Activated CD8-positive, alpha-beta memory T cell treated with anti-CD3 and anti-CD28 coated beads for 4 hours (primary cell): ENCODE measurements at places on chromosomes 1 and 21.

DNA sequence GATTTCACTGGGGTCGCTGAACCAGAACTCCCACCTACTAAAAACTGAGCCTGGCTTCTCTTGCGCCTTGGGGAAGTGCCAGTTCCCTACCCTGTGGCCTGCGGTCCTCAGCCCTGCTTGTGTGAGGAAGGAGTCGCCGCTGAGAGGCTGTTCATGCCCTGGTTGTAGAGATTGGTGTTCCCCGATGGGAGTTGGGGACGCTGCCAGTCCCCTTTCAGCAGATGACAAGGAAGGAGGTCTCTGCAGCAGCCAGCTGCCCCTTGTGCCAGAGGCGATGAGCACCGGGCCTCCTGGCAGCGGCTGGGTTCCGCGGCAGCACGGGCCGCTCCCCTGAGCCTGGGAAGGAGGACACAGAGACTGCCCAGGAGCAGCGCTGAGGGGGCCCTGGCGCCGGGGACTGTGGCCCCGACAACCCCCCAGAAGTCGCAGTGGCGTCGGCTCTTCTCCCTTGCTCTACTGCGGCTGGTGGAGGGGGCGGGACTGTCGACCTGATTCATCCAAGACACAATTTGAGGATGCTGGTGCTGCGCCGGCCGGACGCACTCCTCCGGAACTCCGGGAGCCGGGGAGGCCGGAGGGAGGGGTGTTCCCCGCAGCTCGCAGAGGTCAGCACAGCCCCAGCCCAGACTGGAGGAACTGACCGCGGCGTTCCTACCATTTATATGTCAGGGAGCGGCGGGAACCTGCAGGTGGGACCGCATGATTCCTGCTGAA lies 12.0 kb upstream of the ADORA3 start:
- no peak for DNase-seq

- no peak for DNase-seq
Measured at GRCh38 chr1:114130846-114131525, 22.7 kb downstream of the SYT6 start.

GRCh38 chr1:29625084-29625420 lies 388.7 kb downstream of the PTPRU start:
- no peak for DNase-seq

DNA sequence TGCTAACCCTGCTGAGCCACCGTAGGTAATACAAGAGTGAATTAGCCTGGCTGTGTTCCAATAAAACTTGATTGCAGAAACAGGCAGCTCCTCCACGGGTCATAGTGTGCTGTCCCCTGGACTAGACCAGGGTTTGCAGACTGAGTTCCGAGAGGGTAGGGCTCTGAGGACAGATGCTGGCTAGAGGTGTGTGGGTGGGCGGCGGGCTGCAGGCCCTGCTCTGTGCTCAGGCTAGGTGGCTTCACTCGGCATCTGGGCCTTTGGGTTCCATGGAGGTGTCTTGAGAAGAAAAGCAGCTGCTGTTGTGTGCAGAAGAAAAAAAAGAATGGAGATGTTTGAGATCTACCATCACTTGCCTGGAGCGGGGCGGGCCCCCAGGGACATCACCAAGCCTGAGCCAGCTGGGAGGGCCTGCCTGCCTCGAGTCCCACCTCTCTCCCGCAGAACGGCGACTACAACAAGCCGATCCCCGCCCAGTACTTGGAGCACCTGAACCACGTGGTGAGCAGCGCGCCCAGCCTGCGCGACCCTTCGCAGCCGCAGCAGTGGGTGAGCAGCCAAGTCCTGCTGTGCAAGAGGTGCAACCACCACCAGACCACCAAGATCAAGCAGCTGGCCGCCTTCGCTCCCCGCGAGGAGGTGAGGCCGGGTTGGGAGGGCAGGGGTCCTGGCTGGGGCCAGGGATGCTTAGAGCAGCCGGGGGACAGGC lies 7.9 kb downstream of the TMEM201 start:
- DNase-seq, result no peak

GRCh38 chr1:229295745-229296144 lies 24.8 kb downstream of the RAB4A start:
- DNase-seq, result no peak

DNA sequence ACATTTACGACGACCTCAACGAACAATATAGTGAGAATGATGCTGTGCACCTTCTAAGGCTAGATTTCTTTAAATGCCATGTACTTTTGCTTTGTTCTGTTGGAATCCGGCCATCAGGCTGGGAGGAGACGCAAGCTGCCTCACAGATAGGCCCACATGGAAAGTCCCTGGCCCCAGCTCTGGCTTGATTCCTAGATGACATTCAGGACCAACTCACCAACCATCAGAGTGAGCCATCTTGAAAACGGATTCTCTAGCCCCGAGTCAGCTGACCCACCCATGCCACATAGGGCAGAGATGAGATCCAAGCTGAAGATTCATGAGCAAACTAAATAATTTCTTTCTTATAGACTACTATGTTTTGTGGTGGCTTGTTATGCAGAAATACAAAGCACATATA lies 164.4 kb downstream of the ZNF281 start:
- DNase-seq, result no peak

GRCh38 chr1:14313731-14314431 lies 284.6 kb upstream of the KAZN start:
- no peak for DNase-seq

DNA sequence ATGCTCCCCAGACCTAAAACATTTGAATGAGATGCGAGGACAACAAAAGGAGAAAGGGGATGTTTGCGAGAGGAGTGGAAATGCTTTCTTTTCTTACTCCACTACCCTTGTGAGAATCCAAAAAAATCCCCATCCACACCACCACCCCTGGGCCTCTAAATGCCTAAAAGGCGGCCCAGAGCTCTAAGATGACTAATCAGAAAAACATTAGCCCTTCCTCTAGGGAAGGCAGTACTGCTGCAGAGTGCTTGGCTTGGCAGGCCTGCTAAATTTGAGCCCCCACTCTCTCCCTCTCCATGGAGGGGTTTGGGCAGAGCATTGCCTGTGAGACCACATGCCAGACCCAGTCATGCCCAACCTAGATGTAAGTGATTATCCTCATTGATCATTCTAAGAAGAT lies 347.9 kb downstream of the USH2A start:
- no peak for DNase-seq

- DNase-seq, result no peak
Measured at GRCh38 chr1:59150577-59151386, 146.1 kb upstream of the FGGY start.

DNA sequence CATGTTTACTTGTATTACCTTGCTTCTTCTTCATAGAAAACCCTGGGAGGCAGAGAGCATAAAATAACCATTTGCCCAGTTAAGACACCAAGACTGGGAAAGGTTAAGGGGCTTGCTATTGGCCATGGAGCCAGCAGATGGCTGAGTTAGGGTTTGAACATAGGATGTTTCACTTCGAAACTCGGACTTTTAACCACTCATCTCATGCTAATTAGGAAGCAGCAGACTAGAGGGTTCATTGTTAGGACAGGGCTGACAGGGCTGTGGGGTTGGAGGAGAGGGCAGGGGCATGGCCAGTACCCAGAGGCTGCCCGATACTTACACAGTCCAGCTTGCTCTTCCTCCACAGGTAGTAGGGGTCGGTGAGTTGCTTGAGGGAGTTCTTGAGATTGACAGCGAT lies 17.0 kb downstream of the SLC26A9 start:
- DNase-seq, result no peak

DNA sequence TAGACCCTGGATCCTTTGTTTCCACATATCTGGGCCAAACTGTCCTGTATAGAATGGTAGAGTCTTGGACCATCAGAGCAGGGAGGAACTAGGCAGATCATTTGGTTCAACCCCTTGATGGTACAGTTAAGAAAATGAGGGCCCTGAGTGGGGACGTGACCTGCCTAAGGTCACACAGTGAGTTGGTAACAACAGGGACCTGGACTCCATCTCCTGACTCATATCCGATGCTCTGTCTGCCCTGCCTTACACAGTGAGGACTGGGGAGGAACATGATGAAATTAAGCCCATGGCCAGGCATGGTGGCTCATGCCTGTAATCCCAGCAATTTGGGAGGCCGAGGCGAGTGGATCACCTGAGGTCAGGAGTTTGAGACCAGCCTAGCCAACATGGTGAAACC lies 440.2 kb downstream of the PTPRU start:
- DNase-seq, result no peak

DNA sequence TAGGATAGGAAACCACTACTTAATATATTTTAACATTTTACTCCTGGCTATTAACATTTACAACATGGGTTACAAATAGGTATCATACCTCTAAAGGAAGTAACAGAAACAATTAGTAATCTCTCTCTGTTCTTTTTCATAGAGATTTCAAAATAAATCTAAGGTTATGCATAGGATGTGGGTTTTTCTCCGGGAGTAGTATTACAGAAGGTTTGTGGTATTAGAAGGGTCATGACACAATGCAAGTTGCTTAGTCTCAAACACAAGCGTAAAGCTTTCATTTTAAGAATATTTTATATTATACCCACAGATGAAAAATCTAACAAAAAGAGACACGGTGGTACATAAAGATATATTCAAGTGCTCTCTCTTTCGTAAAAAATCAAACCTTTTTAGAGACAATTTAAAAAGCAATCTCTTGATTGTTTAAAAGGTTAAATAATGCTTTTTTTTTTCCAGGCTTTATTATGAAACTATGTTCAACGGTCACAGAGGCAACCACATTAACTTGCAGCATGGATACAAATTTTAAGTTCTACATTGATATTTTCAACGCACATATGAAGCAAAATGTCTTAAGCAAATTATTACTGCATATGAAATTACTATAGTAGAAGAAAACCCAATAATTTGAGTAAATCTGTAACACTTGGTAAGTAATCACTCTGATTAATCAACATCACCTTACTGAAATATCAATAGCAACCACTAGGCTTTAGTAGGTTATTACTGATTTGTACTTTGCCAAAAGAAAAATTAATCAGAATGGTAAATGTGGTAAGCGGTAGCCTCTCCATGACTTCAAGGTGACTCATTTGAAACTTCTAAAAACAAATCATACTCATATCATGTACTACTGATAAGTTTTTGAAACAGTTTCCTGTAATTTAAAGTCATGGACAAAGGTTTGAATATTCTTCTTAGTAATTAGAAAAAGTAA lies 97.4 kb upstream of the GFI1 start:
- DNase-seq, result no peak

DNA sequence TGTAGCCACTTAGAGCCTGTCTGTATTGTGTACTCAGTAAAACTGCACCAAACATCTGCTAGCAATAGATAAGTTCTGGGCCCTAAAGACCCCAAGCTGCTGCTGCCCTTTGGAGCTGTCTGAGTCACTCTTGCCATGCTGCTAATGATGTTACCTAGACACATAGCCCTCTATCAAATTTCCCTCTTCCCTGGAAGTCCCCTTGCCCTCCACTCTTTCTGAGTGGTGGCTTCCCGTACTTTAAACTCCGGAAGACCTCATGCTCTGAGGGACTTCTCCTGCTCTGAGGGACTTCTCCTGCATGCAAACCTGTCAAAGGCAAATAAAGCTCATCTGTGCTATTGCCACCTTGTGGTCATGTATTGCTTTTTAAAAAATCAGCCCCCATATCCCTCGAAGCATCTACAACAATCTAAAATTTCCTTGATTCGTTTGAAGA lies 34.0 kb downstream of the FH start:
- DNase-seq, result no peak

DNA sequence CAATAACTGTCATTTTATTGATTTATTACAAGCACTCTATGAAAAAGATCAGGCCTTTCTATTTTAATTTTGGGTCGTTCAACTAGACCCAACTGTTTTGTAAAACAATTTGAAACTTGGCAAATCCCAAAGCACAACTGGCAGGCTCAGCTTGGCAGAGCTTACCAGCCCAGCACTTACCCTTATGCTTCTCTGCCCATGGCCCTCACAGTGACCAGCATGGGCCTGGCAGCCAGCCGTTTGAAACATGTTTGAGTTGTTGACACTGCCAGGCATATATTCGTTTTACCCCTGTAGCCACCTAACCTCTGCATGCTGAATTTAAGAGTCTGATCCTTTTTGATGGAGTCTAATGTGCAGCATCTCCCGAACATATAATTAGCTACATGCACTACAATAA lies 796.7 kb upstream of the ADGRL2 start:
- DNase-seq, result no peak

DNA sequence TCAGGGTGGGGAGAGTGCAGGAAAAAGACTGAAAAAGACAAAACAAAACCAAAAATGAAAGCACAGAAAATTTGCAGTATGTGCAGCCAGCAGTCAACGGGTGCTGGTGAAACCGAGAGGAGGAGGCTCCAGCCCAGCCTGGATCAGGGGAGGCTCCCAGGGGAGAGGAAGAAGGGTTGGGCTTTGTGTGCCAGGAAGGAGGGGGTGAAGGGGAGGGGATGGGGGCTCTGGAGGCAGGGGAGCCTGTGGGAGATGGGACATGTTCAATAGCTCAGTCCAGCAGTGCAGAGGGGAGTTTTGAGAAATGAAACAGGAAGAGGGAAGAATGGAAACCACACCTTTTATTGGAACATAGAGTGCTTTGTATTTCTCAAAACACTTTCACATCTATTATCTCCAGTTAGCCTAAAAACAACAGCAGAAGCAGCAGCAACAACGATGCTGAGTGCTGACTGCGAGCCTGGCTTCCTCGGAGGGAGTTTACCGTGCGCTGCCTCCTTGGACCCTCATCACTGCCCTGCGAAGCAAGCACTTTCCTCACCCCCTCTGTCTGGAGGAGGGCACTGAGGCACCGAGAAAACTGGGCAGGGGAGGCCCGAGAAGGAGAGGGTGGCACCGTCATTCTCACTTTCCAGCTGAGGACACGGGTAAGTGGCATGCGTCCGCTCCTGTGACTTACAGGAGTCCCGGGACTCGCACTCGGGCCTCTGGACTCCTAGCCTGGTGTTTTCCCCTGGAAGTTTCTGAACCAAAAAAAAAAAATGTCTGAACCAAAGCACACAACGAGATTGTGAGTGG lies 62.9 kb downstream of the MDM4 start:
- no peak for DNase-seq

DNA sequence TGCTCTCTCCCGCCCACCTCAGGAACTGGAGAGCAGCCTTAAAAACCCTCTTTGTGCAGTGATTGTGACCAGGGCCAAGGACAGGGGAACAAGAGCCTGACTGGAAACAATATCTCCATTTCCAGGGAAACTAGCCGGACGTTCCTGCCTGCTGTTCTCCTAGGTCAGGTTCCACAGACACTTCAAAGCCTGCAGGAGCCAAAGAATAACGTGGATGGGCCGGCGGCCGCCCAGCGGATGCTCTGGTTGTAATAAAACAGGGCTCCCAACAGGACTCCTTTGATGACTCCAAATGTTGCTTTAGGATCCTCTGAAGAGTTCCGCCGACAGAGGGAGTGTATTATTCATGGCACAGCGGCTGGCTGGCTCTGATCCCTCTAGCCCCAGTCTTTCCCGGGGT lies 162.2 kb downstream of the PLXNA2 start:
- DNase-seq, result no peak

GRCh38 chr1:228517655-228518054 lies 30.5 kb downstream of the RNF187 start:
- no peak for DNase-seq
